ENCODE measurements at places on chromosomes 4 and X.

DNA sequence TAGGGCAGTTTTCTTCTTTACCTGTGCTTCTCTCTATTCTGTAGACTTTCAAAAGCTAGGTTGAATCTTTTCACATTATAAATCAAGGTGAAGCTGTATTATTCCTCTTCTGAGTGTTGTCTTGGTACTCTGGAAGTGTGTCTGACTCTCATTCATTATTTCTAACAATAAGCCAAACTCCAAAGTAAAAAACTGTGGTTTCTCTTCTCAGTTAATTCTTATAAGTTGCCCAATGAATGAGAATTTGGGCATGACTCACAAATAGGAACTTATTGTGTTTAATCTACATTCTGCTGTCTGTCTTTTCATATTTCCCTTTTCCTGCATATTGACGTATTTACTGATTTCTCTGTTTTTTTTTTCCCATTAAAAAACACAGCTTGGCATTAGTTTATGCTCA, 714.5 kb downstream of the CCSER1 start:
- DNase-seq, result no peak

DNA sequence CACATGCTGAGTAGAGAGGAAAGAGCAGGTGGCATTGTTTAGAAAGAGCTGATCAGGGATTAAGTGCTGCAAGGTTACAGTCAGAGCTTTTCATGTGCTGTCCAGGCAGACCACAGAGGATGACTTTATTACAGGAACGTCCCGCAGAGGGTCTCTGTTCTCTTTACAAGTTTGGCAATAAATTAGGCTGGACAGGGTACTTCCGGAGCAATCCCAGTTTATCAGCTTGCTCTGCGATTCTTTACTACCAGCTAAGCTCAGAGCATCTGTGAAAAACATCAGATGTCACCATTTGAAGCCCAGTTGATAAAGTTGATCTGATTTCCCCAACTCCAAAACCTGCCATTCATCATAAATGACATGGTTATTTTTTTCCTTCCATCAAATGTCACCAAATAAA, 633.1 kb downstream of the NLGN4X start:
- no peak for DNase-seq

DNA sequence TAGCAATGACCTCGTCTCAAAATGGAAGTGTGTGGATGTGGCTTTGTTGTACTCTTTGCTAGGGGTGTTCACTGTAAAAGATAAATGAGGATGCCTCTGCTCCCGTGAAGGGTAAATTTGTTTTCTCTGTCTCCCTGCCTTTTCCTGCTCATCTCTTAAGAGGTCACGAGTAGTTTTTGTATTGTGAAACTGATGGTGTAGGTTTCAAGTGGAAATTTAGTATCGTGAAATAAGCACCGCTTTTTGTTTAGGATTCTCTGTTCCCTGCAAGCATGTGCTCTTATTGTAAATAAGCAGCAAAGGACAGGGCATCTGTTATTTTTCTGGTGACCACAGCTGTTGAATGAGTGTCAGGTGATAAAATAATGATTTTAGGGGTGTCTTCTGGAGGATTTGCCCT, 104.6 kb downstream of the PHEX start:
- no peak for DNase-seq

GRCh38 chr4:111027526-111027925, 404.6 kb upstream of the PITX2 start:
- no peak for DNase-seq

- peak; percentile 94 for DNase-seq
Measured at GRCh38 chrX:52995135-52995986, 37.0 kb upstream of the FAM156A start.

DNA sequence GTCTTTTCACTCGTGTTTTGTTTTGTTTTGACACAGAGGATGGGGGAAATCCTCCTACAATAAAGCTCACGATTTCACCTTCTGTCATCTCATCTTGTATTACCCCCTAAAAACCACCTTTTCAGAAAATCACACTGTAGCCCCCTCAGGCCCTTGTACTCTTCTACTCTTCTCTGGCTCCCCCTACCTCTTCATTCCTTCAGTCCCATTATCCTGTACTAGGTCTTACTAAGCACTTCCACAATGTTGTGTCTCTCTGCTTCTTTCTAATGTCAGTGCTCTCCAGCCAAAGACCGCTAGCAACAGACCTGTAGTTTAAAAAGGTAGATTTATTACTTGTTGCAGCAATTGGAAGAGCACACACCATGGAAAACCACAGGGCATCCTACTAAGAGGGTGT, 30.0 kb upstream of the RNF128 start:
- no peak for DNase-seq

- DNase-seq, result no peak
Measured at GRCh38 chr4:78207951-78208350, 150.8 kb downstream of the FRAS1 start.

- no peak for DNase-seq
Measured at GRCh38 chrX:53768451-53768850, 81.9 kb upstream of the HUWE1 start.

- peak; percentile 64 for DNase-seq
Measured at GRCh38 chr4:10123227-10124101, 6.9 kb upstream of the WDR1 start.

- no peak for DNase-seq
Measured at GRCh38 chrX:130027569-130027968, 45.1 kb downstream of the BCORL1 start.

GRCh38 chr4:160235285-160235684, 1132.4 kb downstream of the RAPGEF2 start:
- DNase-seq, result no peak

DNA sequence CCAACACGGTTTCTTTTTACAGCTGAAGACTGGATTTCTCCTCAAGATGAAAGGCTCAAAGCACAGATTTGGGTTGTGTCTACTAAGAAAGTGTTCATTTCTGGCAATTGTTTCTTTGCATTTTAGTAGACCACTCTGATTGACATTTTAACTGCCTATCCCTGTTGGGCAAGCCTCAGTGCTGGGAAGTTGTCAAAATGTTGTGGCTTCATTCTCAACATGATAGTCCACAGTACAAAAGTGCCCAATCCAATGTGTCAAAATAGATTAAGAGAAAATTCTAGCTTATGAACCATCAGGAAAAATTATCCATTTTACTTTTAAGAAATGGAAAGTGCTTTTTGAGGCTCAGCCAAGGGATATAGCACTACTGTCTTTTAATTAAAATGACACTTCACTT, 323.9 kb upstream of the PRPS2 start:
- DNase-seq, result no peak

DNA sequence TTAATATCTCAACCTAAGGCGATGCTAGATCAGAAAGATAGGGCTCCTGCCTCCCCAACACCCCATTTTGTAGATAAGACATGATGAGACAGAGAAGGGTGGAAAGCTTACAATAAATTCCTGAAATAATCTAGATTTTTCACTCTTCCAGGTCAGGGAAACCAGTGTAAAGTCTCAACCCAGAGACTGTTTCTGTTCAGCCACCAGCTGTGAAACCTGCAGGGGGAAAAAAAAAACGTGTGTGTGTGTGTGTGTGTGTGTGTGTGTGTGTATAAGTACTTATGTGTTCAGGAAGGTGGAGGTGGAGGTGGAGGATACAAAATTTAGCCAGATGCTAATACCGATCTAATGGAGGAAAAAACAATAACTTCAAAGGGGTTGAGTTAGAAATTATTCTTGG, 773 bp upstream of the ITM2A start:
- no peak for DNase-seq

DNA sequence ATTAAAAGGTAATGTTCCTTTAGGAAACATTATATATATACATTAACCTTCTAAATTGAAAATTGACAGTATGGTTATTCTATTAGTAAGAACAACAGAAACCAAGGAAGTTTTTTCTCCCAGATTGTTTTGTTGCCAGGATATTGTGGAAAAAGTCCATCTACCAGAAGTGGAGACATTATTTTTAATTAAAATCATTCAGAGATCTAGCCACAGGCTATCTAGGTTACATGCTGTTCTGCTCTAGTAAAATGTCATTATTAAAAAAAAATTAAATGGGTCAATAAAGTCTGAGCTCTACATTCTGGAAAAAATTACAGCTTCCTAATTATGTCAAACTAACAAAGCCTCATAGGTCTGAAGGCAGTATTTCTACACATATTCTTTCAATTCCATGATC, 74.3 kb downstream of the NSG1 start:
- no peak for DNase-seq

DNA sequence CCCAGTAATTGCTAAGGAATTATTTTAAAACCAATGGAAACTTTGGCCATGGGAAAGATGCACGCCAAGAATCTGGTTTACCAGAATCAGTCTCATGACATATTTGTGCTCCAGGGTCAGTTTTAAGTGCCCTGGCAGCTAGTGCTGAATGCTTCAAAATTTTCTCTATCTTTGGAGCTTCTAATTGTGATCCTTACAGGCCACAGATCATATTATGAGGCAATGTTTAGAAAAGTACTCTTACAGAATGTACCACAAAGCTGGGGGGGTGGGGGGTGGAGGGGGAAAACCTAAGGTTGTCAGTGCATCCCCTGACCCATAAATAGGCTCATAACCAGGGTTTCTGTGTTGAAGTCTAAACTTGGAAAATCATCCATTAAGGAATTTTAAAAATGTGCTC, 514.5 kb downstream of the INPP4B start:
- DNase-seq, result no peak

- DNase-seq, result no peak
Measured at GRCh38 chr4:105966051-105966450, 70.8 kb downstream of the NPNT start.

DNA sequence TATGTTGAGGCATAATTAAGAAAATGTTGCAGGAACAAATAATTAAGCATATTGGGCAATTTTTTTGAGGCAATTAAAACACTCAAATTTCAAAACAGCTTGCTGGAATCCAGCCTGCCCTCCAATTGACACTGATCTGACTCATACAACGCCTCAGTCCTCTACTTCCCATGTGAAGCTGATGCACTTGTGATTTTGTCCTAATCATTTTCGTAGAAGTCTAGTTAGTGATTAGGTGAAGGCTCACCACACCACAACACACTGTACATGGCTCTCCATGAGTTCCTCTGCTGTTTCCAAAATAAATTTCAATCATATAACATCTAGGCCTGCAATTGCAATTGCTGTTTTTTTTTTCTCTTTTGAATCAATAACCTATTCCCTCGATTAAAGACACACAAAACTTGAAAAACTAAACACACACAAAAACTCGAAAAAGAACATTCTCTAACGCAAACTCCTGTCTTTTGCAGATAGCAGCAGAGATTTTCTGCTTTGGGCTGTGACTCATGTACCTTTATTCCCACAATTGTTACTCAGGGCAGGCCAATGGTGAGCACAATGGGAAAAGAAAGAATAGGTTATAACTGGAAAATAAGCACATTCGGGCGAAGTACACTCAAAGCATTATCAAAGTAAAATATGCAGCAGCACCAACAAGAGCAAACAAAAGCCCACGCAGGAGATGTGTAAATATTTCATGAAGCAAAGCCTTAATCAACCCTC, 1.7 kb downstream of the GPRIN3 start:
- DNase-seq, result no peak

DNA sequence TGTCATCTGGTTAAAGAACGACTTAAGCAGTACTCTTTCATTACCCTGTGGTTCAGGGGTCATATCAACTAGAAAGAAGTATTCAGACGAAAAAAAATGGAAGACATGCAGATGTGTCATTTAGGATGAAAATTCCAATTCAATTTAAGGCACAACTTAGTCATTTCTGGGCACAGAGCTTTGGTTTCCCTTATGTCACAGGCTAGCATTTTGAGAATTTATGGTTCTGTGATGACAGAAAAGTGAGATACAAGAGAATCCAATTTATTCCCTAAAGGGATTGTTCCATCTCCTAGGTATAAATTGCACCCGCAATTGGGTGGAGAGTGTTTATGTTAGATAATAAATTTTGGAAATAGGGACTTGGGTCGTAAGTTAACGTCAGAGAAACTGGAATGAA, 306.6 kb downstream of the STK32B start:
- DNase-seq, result no peak

DNA sequence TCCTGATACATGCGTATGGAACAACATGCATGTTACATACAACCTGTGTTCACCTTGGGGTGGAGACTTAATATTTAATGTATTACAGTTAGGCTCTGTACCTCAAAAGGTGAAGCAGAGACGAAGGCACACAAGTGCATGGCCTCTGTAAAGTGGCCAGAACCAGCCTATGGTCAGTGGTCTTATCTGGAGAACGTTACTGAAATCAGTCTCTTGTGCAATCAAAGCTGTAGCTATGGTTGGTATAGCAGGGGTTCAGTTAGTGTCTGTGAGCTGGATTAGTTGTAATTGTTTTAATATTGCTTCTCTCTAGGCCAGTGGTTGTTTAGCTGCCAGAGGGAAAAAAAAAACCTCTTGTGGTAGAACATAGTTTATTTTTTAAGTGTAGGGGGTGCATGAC, 2.2 kb upstream of the TMEM33 start:
- DNase-seq, result no peak

DNA sequence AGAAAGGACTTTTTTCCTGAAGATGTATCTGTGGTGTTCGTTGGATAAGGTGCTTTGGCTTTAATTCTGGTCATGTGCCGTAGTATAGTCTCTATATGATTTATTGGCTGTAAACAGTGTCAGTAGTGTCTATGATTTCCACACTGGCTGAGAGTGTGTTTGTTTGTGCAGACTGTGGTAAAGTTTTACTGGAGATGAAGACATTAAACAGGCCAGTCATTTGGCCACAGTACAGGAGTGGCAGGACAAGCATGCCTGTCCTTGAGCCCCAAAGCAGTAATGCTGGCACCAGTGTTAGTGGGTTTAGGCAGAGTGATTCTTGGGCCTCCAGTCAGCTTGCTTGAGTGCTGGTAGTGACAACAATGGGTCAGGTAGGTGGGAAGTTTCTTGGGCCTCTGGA, 1023.9 kb upstream of the GRID2 start:
- no peak for DNase-seq

DNA sequence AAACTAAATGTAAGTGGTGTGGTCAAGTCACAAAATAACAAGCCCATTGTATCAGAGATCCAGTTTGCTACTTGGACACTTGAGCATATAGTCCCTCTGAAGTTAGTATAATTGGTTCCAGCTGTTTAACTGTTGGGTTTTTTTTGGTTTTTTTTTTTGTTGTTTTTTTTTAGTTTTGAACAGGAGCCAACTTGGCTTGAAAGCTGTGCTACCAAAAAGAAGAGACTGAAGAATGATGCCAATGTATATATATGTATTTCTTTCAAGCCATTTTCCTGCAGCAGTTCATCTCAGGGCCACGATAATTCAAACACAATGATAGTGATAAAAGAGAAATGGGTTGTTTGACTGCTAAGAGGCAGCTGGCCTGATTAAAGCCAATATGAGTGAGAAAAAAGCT, 138.3 kb downstream of the PCDH18 start:
- no peak for DNase-seq
